ENCODE measurements at places on chromosomes 1 and 21. TPM values are rescaled to one million over a fixed set of nuclear protein-coding genes. Genes with fewer than 3 reads are reported as not detected.

MATN1 gene
- total RNA-seq: 0.59 TPM

TAS1R3 gene
- 0.53 TPM for total RNA-seq

SLFNL1 gene
- 0.09 TPM for total RNA-seq

GRCh38 chr1:19754482-19754881 lies 45.2 kb downstream of the TMCO4 start:
- no peaks in the 10 kb centered on the region for H3K27me3 ChIP-seq
- H3K27ac ChIP-seq: no peak overlapping the region
- H3K36me3 ChIP-seq: peaks cover 14% of the 10 kb centered on the region

GRCh38 chr1:193766329-193766728 lies 579.9 kb upstream of the B3GALT2 start:
- H3K27me3 ChIP-seq: no peaks in the 10 kb centered on the region
- no peak overlapping the region for H3K27ac ChIP-seq
- H3K4me1 ChIP-seq: no peaks in the 10 kb centered on the region

DNA sequence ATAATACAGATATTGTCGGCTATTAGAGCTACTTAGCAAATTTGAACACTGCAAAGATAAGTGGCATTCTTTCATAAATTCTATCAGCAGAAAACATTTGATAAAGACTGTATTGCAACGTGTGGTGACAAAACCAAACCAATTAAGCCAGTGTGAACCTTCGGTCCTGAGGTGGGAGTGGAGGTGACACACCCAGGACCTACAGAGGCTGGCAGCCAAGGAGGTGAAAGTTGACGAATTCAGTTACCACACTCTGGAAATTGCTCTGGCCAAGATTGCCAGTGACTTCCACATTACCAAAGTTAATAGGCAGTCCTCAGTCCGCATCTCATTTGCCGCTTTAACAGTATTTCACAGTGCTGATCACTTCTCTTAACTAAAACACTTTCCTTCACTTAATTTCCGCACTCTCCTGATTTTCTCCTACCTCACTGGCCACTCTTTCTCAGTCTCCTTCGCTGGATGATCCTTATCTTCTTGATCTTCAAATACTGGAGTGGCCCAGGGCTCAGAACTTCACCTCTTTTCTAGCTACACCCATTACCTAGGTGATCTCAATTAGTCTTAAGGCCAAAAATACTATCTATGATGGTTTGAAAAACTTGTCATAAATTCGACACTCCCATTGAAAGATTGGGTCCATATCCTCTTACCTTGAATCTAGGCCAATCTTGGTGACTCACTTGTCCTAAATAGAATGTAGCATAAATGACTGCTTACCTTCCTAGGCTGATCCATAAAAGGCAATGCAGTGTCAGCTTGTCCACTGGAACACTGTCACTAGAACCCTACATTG lies 5.1 kb upstream of the CDC42BPA start:
- no peak overlapping the region for H3K4me3 ChIP-seq
- H3K27ac ChIP-seq: no peak overlapping the region
- no peaks in the 10 kb centered on the region for H3K4me1 ChIP-seq
- peaks cover 11% of the 10 kb centered on the region for H3K27me3 ChIP-seq

DNA sequence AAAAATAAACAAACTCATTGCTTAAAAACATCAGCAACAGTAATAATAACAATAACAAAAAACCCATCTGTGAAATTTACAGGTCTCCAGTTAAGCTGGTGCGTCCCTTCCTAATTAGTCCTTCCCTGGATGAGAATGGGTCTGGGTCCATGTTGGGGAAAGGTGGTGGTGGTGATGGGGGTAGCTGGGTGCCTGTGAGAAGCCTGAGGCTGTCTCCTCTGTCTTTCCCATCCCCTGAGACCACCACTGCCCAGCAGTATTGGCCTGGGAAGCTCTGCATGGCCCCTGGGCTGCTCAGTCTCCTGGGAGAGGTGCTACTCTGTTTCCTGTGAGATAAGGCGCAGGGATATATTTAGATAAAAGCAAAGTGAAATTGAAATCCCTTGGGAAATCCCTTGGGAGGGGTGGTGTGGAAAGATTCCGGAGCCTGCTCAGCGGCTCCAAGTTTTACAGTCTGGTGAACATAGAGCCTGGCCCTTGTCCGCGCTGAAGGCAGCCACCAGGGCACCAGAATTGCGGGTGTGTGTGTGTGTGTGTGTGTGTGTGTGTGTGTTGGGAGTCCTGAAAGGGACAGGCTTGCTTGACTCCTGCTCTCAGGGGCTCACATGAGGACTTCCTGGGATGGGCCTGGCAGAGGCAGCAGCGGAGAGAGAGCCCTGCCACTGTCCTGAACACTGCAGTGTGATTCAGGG lies 150.2 kb downstream of the FOXD2 start:
- no peak overlapping the region for H3K4me3 ChIP-seq
- no peak overlapping the region for H3K27ac ChIP-seq
- DNase-seq: no peak
- H3K4me1 ChIP-seq: no peaks in the 10 kb centered on the region
- H3K36me3 ChIP-seq: no peaks in the 10 kb centered on the region

All from CD8-positive, alpha-beta memory T cell (primary cell).